ENCODE measurements at places on chromosomes 3 and 15.

GRCh38 chr15:35690089-35690488 is 144.1 kb upstream of the DPH6 start:
- DNase-seq = no peak

- no peak for DNase-seq
These were observed 60.6 kb upstream of the GCNT3 start for GRCh38 chr15:59550956-59551355.

DNA sequence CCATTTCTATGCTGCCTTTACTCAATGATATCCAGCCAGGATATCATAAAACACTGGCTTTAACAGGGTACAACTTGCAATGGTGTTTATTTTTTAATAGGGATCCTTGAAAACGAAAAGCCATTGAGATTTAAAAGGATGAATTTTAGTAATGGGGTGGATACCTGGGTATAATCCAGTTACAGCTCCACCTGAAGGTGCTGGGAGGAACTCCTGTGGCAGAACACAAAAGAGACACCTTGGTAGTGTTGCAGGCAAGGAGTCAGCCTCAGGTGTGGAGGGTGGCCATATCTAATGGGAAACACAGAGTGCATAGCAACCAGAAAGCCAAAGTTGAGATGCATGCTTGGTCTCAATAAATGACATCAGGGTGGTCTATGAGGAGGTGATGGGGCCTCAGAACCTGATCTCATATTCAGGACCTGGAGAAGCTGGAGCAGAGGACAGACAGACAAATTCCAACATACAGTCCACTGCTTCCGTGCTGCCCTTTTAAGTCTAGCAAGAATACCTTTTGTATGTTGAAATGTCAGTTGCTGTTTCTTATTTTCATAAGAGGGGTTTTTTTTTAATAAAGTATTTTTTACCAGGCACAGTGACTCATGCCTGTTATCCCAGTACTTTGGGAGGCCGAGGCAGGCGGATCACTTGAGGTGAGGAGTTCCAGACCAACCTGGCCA is 12.0 kb upstream of the PAQR9 start:
- no peak for DNase-seq

- DNase-seq = no peak
These were observed 9.0 kb upstream of the NCBP2 start for GRCh38 chr3:196951371-196951770.

- DNase-seq = no peak
These were observed 14.1 kb downstream of the MESP2 start for GRCh38 chr15:89790206-89790605.

- DNase-seq = peak; percentile 47
These were observed 365 bp upstream of the PDCD6IP start for GRCh38 chr3:33798113-33798417.

DNA sequence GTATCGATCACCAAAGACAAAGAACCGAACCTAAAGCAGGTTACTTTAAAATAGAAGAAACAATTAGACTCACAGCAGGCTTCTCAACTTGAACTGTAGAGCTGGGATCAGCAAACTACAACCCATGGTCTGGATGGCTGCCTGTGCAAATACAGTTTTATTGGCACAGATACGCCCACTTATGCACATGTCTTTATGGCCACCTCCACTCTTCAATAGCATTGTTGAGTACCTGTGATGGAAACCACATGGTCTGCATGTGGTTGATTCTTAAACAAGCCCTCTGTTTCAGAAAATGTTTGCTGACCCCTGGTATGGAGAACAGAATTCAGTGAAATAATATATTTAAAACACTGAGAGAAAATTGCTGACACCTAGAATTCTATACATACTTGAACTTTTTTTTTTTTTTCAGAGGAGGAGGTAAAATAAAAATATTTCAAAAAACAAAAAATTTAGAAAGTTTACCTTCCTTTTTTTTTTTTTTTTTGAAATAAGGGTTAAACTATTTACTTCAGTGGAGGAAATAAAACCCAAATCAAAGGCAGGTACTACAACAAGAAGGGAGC is 263.8 kb upstream of the ATP10A start:
- DNase-seq = no peak

DNA sequence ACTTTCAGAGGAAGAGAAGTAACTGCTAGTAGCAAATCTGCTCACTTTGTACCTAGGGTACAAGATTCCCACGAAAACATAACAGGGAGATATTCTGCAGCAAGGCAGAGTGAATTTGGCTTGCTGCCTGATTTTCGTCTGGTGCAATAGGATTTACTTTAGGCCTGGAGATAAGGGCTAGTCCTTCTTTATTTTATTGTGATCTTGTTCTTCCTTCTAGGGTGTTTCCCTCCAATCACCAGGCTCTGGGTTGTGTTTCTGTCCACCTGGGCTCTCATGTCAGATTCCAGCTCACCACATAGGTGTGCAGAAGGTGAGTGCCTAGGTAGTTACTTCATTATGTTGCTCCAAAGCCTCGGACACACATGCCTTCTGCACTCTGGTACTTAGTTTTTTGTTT is 211.8 kb upstream of the RGMA start:
- no peak for DNase-seq

GRCh38 chr3:151864423-151865101 is 8.9 kb upstream of the SUCNR1 start:
- no peak for DNase-seq

DNA sequence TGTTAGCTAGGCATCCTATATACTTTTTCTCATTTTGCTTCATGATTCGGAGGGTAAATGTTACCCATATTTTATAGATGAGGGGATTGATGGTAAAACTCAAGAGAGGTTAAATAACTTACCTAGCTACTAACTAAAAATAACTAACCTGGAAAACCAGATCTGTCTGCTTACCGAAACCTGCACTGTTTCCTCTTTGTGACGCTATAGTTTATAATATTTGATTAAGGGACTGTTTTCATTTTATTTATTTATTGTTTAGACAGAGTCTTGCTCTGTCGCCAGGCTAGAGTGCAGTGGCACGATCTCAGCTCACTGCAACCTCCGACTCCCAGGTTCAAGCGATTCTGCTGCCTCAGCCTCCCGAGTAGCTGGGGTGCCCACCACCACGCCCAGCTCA is 55.9 kb downstream of the MAP6D1 start:
- no peak for DNase-seq

GRCh38 chr3:127073941-127074820 is 91.3 kb downstream of the PLXNA1 start:
- DNase-seq = no peak

DNA sequence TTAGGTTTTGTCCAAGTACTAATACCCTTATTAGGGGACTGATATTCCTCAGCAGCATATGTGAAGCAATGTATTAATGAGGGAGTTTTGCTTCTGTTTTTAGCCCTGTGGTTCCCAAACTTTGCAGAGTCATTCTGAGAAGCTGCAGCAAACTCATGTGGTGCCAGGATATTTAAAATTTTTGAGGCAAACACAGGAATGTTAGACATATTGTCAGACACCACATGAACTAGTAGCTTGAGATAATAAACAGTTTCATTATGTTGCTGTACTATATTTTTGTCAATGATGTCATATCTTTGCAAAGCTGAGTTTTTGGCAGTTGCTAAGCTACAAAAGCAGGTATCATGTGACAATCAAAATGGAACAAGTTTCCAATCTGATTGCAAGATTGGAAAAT is 36.6 kb downstream of the ATP6V1A start:
- no peak for DNase-seq

DNA sequence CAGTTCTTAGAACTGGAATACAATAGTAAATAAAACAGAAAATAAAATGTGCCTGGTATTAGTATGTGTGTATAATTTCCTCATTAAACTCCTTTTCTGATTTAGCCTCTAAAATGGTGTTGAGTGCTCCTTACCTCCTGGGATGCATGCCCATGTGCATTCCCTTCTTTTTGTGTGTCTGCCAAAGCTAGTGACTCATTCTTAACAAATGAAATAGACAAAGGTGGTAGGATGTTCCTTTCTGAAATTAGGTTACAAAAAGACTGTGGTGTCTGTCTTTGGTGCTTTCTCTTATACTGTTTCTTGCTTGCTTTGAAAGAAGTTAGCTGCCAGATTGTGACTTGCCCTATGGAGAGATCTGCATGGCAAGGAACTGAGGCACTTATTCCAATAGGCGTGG is 623.7 kb downstream of the GRM7 start:
- DNase-seq = no peak

Measured in activated naive CD4-positive, alpha-beta T cell (primary cell).